ENCODE measurements at places on chromosomes 16 and 17. TPM values are rescaled to one million over a fixed set of nuclear protein-coding genes. Genes with fewer than 3 reads are reported as not detected.

Gene LLGL2
- polyA plus RNA-seq = 4.9 TPM

DNA sequence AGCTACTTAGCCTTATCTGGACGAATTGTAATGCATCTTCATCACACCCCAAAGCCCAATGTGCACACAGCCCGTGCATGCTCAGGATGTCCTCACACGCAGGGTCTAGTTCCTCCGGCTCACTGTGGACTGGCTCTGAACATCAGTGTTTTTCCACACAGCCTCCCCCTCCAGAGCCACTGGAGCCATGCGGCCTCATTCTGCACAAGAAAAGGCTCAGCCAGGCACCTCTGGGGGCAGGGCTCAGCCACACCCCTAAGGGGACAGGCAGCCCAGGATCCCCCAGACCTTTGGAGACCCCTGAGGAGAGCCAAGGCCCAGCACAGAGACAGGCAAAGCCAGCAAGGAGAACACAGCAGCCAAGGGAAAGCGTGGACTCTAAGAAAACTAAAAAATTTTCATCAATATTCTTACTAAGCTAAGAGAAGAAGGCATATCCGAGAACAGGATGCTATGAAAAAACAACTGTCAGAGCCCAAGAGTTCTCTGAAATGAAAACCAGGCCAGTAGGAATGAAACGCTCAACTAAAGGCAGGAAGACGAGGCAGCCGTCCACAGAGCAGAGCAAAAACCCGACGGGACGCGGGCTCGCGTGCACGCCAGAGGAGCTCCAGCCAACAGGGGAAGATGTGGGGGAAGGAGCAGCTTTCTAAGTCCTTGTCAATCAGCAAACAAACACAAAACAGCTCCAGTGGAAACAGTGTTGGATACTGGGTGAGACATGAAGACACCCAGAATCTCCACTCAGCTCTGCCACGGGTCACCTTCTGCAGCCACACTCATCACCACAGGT, 34.5 kb downstream of the MAP1LC3B start:
- no peak for DNase-seq

DNA sequence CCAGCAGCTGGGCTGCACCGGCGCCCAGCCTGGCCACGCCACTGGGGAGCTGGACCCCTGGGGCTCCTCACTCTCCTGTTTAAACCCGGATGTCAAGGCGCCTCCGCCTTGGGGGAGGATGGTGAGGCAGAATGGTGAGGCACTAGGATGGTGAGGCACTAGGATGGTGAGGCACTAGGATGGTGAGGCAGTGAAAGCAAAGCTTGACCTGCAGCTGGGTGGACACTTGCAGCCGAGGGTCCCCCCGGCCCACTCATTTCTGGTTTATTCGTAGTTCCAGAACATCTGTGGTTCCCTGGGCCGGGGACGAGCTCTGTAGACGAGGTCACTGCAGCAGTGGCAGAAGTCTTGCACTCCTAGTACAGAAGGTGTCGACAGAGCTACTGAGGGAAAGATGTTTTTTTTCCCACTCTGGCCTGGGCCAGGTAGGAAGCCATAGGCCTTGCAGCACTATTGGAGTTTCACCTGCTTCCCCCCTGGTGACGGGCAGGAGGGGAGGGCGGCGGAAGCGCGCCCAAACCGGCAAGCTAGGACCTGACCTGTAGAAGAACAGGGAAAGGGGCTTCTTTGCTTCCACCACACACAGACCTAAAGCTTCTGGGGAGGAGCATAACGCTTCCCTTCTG, 1.1 kb upstream of the HNF1B start:
- no peak for DNase-seq

Gene PSME3IP1
- 151 TPM for polyA plus RNA-seq

- no peak for DNase-seq
These were observed 74.5 kb upstream of the PMFBP1 start for GRCh38 chr16:72246423-72246822.

- no peak for DNase-seq
These were observed 64.2 kb downstream of the SPECC1 start for GRCh38 chr17:20073055-20073979.

Gene CFAP119
- polyA plus RNA-seq = 16.0 TPM
